Caco-2 (cell line): ENCODE measurements at places on chromosomes 3 and 15.
A peak's percentile ranks its signal among the peaks of the same experiment; 100 is the strongest.

DNA sequence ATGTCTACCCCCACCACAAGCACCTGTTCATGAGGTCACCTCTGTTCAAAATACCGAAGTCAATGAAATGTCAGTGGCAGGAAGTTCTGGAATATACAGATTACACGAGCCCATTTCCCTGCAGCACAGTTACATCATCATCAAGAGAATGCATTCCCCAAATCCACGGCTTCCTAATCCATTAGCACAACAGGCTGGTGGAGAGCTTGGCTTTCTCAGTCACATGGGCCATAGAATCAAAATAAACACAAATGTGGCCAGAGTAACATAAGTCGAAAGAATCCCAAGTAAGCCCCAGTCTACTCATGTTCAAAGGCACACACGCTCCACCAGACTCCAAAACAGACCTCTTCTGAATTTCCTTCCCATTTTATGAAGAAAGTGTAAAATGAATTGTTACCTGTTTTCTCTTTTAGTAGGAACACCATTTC is 419.3 kb downstream of the MAGI1 start:
- no peak for DNase-seq

DNA sequence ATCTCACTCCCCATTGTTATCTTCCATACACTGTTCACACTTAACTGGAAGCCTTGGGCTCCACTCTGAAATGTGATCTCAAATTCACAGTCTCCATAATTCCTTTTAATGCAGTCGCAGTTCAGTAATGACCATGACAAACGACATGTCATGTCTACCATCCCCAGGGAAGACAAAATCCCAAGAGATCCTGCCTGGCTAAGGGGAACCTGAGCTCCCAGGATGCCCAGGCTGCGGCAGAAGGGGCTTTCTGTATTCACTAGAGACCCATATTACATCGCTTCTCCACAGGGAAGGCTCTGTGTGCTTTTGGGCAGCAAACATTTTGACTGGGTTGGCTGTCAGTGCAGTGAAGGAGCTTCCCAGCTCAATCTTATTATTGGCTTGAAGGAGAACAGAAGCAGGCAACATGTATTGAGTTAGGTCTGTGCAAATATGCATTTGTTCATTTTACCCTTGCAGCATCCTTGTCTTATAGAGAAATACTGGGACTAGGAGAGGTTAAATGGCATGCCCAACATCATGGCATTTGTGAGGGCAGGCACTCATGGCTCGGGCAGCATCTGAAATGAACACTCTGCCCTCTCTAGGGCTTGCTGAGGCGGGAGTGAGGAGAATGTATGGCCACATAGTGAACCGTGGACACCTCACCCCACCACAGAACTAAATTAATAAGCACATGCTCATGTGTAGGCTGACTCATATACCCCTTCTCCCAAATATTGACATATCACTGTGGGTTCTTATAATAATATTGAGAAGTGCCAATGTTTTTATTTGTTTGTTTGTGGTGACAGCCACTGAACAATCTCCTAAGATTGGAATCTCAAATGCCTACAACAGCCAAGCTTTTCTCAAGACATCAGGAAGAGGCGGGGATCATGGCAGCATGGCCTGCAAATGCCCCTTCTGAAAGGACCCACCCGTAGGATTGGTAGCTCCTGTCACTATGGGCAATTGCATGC is 141.6 kb upstream of the FOXB1 start:
- DNase-seq = no peak

- DNase-seq = no peak
Observed at GRCh38 chr3:23648326-23648995, 157.3 kb upstream of the UBE2E1 start.

DNA sequence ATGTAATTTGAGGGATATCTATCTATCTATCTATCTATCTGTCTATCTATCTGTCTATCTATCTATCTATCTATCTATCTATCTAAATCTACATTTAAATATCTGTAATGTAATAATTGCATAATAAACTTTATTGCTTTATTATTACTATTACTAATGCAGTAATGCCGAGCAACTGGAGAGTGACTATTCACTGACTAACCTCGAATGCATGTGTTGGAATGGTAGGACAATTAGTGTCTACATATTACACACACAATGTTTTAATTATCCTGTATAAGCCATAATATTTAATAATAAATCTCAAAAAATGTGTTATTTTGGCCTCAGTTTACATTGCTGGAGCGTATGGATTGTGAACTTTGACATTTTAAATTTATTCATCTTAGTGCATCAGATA is 25.2 kb upstream of the CNTN3 start:
- DNase-seq = no peak

- DNase-seq = no peak
Observed at GRCh38 chr3:174247687-174248152, 611.4 kb upstream of the NAALADL2 start.

- no peak for DNase-seq
Observed at GRCh38 chr3:6124875-6125274, 736.0 kb upstream of the GRM7 start.

DNA sequence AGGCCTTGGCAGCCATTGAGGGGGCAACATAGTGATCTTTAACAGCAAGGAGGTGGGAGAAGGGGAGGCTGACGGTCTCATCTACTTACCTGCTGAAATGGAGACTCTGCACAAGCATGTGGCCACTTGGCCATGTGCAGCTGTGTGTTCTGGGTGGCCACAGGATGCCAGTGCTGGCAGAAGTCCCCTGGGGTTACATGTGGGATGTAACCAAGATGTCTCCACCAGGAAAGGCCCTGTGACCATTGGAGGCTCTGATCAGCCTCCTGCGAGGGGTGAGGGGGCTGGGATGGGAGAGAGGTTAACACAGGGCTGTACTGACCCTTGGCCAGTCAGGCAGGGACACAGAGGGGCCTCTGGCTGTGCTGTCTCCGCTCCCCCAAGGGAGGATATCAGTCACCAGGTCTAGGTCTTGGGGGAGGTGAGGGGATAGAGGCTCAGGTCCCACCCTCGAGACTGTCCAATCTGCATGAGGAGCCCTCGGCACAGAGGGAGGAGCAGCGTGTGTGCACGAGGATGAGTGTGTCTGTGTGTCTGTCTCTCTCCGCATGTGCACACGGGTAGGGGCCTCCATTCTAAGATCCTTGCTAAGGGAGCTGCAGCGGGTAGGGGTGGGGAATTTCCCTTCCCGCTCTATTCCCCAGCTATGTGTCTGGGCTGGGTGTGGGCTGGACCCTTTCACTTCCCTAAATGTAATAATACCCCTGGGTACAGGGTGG is 19.5 kb downstream of the PRKCD start:
- DNase-seq = no peak

DNA sequence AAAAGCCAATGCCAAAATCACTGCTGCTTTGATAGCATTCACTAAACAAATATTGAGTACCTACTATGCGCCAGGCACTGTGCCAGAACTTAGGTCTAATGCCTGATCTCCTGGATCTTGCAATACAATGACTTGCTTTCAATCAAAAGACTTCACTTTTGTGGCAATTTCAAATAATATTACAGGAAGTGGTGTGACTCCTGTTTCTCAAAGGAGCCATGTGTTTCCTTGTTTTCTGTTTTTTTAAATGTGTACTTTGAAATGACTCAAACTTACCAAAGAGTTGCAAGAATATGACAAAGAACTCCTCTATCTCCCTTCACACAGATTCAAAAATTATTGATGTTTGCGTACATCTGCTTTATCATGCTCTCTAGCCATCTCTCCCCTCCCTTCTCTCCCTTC is 18.3 kb downstream of the OSBPL10 start:
- no peak for DNase-seq

- DNase-seq = no peak
Observed at GRCh38 chr3:188979669-188980310, 192.0 kb upstream of the TPRG1 start.

GRCh38 chr15:100256101-100256969 is 85.4 kb downstream of the ADAMTS17 start:
- DNase-seq = no peak

GRCh38 chr15:72907733-72908132 is 124.2 kb upstream of the ADPGK start:
- no peak for DNase-seq

- DNase-seq = no peak
Observed at GRCh38 chr15:79299841-79300235, 11.1 kb upstream of the TMED3 start.

- no peak for DNase-seq
Observed at GRCh38 chr15:80317389-80318182, 65.6 kb upstream of the CTXND1 start.

DNA sequence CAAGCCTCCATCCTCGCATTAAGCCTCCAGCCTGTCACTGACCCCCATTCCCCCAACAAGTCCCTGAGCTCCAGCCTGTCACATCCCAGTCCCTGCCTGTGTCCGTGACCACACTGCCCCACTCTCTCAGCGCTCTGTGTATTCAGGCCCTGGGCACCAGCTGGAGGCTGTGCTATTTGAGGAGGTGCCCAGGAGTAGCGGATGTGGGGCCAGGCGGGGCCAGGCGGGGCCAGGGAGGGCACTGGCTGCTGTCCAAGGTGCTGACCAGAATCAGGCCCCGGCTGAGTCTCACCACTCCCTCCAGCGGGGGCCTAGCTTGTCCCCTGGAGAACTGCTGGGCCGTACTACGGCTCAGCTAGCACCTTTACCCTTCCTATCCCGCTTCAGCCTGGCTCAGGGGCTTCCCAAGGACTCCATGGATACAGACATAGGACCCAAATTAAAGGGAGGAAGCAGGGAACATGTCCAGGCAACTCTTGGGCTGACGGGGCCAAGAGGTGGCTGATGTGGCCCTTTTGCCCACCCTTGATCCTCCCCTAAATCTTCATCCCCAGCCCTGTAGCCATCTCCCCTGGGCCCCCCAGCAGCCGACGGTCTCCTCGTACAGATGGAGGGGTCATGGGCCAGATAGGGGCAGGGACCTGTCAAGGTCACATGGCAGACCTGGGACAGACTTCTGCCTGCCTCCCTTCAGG is 1.1 kb downstream of the HHATL start:
- peak; percentile 70 for DNase-seq

DNA sequence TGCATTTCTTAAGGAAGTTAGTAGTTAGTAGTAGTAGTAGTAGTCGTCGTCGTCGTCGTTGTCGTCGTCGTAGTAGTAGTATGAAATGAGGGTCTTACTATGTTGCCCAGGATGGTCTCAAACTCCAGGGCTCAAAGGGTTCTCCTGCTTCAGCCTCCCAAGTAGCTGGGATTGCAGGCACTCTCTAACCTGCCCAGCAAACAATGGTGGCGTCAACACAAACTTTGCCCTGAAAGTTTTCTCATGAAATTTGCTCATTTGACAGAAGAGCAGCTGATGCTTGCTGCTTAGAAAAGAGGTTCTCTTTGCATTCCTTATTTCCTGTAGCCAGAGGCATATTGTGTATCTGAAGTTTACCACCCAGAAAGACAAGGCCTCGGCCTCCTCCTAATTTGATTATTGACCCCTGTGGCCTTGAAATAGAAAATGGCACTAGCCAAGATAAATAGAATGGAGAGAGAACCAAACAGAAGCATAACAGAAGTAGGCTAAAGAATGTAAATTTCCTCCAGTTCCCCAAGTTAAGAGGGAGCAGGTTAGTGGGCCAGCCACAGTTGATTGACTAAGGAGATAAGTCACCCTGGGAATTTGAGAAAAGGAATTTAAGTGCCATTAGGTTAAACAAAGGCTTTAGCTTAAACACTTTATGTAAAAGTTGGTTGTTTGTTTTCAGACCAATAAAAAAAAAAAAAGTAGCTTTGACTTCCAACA is 166.2 kb upstream of the ROBO2 start:
- DNase-seq = peak; percentile 22

- DNase-seq = no peak
Observed at GRCh38 chr15:74138642-74139041, 8.3 kb downstream of the ISLR2 start.

DNA sequence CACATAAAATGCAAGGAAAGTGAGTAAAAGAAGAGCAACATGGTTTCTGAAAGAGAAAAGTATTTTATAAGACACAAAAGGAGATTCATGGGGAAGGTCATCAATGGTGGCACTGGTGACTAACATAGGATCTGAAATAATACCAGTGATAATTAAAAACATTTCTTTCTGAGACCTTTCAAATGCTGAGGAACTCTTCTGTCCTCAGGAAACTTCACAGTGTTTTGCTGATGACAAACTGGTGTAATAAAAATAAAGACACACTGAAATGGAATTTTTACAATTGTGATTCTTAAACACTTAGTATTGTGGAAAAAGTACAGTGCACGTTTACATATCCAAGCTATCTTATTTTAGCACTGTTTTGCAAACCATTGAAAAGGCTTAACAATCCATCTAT is 80.4 kb upstream of the ZBTB20 start:
- DNase-seq = no peak

GRCh38 chr3:80094589-80094988 is 326.8 kb upstream of the ROBO1 start:
- DNase-seq = no peak

DNA sequence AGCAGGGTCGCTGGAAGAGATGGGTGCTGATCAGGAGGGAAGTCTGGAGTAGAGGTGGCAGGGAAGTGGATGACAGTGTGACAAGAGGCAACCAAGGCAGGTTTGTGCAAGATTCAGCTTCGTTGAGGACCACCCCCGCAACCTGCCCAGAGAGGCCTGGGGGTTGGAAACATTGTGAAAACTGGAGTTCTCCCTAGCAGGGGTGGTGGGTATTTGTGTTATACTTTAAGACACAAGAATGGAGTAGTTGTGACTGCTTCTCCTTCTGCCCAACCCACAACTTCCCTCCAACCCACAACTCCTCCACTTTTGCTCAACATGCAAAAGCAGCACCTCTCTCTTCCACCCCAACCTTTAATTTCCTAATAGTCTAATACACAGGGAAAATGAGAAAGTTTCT is 8.6 kb upstream of the ARNT2 start:
- DNase-seq = no peak

DNA sequence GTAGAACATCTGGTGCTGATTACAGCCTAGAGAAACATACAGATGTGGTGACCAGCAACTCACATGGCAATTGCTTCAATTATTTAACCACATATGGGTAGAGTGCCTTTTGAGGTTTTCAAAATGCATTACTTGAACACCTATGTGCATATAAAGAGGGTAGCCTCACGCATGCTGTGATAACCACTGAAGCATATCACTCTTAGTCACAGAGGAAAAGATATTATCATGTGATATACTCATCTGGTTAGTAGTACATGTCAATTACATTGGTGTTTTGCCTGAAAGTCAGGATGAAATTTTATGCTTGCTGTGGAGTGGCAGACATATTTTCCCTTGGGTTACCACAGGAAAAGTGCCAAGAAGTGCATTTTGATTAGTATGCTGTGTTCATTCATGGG is 459.3 kb upstream of the AGTR1 start:
- no peak for DNase-seq

DNA sequence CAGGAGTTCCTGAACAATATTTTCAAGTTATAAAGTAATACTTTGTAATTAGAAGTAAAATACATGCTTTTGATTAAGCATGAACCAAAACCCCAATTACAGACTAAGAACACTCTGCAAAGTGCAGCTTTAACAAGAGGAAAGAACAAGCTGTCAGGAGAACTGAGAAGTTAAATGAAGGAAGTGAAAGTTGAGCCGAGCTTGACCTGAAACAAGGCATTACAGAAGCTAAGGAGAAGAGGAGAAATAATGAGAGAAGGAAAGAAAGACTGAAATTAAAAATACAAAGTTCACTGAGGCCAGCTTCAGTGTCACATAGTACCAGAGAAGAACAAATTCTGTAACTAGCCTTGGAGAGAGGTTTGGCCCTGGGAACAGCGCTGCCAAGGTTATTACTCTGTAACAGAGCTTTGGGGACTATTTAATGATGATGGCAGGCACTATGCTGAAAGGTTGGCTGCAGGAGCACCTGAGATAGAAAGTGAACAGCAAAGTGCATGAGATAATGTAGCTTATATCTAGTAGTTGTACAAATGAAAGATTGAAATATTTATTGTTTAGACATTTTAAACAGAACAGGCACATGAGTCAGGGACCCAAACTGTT is 241.9 kb upstream of the PEX5L start:
- DNase-seq = no peak

- DNase-seq = no peak
Observed at GRCh38 chr3:117523418-117523817, 813.8 kb downstream of the TUSC7 start.
